Stimulated activated CD8-positive, alpha-beta memory T cell treated with anti-CD3 and anti-CD28 coated beads, Interleukin-4, amount 100 ng/mL, for 1 hour (primary cell): ENCODE measurements at places on chromosomes 3 and 15.

DNA sequence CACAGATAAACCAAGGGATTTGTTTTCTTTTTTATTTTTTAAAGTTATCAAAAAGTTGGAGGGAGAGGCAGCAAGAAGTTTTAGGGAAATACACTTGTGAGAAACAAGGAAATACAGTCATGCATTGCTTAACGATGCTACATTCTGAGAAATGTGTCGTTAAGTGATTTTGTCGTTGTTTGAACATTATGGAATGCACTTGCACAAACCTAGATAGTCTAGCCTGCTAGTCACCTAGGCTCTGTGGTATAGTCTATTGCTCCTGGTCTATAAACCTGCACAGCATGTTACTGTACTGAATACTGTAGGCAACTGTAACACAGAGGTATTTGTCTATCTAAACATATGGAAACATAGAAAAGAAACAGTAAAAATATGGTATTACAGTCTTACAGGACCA is 2.0 kb upstream of the NFKBIZ start:
- DNase-seq = no peak

GRCh38 chr15:82159922-82160321 is 102.6 kb downstream of the EFL1 start:
- no peak for DNase-seq

DNA sequence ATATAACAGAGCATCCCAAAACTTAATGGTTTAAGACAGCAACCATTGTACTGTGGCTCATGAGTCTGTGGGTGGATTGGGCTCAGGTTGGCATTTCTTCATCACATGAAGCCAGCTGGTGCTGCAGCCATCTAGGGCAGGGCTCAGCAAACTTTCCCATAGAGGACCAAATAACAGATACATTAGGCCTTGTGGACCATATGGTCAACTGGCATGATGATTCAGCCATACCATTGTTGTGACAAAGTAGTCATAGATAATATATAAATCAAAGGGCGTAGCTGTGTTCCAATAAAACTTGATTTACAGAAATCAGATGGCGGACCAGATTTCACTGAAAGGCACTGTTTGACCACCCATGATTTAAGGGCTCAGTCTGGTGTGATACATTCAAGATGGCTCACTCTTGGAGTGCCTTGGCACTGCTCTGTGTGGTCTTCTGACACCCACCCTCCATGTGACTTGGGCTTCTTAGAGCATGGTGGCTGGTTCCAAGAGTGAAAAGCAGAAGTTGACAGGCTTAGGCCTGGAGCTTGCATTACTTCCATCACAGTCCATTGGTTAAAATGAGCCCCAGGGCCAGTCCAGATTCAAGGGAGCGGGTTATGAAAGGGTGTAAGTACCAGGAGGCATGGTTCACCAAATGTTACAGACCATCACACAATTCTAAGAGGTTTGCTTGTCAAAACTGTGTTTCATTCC is 40.8 kb upstream of the BHLHE40 start:
- DNase-seq = no peak

- no peak for DNase-seq
Measured at GRCh38 chr15:83940136-83940535, 286.2 kb downstream of the ADAMTSL3 start.
